ENCODE measurements at places on chromosomes 7 and 10.

- DNase-seq: no peak
These were observed 186.4 kb downstream of the PDE1C start for GRCh38 chr7:31883761-31884164.

GRCh38 chr10:36634916-36635315, 490.5 kb upstream of the ANKRD30A start:
- DNase-seq: no peak

DNA sequence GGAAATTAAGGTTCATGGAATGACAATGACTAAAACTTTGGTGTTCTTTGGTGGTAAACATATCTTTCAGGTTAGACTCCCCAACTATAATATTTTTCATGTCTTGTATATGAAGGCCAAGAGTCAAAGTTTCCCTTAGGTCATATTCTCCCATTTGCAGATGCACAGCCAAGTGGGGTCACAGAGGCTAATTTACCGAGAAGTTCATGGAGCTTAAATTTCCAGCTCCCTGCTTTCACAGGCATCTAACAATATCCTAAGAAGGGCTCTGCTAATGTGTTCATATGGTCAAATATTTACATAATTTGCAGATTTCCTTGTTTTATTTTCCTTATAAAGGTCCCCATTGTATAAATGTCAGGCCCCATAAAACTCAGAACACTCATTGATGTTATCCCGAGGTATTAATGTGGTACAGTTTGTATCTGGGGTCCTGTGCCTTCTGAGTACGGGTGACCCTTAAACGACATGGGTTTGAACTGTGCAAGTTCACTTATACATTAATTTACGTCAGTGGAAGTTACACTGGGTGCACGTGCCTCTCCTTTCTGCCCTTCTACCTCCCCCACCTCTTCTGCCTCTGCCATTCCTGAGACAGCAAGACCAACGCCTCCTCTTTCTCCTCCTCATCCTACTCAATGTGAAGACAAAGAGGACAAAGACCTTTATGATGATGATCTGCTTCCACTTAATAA, 185.9 kb upstream of the HPS1 start:
- no peak for DNase-seq

DNA sequence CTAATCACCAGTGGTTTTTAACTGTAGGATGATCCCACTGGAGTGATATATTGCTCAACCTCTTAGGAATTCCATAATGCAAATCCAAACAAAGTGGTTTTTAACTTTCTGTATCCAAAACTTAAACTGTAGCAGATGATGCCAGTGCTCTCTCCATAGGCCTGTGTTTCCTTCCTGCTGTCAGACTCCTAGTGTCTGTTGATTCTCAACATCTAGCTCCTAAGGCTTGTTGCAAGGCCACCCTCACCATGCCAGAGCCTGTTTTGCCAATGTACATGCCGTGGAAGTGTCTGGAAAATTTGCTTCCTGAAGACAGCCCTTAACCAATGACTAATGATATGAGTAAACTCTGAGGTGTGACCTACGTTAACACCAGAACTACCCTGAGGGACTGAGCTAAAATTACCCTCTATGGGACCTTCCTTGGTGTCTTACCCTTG, 39.3 kb downstream of the C1GALT1 start:
- DNase-seq: no peak

GRCh38 chr7:39949971-39950472, at the start of gene CDK13:
Gene CDK13 (plus strand): TSS chr7:39950256. CDS start chr7:39950642, 386 bp downstream.
- peak; percentile 73 for DNase-seq

DNA sequence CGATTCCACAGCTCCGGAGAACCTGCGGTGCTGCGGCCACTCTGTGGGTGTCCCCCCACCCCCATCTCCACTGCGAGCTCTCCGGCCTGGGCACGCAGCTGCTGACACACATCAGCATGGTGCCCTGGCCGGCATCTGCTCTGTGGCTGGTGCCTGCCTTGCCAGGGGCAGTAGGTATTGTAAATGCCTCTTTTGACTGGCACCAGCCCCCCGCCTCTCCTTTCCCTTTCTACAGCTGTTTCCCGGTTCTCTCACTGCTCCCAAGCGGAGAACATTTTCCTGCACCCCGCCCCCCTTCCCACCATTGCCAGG, 357.1 kb upstream of the ZNF32 start:
- DNase-seq: no peak

GRCh38 chr10:118958559-118958958, 71.0 kb upstream of the NANOS1 start:
- DNase-seq: no peak

- DNase-seq: no peak
These were observed 856.4 kb downstream of the LRMDA start for GRCh38 chr10:76287856-76288255.

DNA sequence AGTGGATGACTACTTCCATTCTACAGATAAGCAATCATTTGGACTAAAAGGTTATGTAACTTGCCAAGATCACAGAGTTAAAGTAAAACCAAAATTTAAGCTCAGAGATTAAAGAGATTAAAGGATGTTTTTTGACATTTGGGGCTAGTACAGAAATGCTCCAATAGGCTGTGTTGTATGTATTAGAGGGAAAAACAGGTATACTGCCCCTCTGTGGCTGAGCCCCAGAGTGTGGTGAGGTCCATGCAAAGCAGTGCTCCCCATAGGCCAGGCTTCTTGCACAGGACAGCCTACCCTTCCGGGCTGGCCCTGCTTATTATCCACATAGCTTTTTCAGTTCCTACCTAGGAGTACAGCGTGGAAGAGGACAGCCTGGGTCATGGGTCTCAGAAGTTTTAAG, 322.8 kb downstream of the POM121L12 start:
- no peak for DNase-seq

- DNase-seq: no peak
These were observed 138.5 kb downstream of the PLXNA4 start for GRCh38 chr7:132437730-132438129.

DNA sequence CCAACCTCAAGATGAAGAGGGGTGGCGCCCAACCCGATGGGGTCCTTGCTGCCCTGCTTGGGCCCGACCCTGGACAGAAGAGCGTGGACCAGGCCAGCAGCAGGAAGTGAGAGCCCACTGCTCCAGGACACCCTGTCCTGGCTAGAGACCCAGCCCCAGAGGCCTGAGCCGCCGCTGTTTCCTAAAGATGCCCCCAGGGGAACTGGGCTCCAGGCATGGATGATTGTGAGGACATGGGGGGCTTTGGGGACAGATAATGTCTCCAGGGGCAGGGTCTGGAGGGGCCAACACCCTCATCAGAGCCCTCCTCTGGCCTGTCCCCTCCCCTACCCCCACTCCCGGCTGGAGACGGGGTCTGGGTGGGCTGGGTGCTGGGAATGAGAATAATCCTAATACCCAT, 71.7 kb downstream of the MYL10 start:
- no peak for DNase-seq

DNA sequence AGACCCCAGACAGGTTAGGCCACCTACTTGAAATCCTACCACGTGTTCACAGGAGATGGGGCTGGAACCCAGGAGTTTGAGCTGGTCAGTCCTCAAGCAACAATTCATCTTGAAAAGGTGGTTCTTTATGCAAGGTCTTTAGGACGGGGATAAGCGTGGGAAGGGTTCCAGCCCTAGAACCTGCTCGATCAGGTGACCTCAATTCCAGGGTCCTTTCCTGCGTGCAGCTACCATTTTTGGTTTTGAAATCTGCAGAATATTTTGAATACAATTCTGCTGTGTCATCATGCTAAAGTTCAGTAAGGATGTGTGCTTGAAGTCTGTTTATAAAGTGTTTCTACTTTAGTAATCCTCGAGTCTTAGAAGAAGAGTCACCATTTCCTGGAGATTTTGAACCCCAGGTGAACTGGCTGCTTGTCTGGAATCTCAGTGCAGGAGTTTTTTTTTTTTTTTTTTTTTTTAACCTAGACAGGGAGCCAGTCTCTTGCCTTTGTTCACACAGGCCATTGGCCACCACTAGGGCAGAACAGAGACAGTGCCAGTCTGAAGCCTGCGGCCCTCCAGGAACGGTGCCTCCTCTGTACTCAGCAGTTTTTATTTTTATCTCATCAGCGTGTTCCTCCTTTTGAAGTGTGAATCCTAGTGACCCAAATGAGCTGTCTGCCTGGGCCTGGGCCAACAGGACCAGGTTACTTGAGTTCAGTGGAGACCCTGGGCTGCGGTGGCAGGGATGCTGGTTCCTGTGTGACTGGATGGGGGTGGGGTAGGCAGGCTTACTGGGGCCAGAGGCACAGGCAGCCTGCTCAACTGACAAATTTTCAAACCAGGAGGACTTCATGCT, 54.6 kb downstream of the EEPD1 start:
- no peak for DNase-seq

DNA sequence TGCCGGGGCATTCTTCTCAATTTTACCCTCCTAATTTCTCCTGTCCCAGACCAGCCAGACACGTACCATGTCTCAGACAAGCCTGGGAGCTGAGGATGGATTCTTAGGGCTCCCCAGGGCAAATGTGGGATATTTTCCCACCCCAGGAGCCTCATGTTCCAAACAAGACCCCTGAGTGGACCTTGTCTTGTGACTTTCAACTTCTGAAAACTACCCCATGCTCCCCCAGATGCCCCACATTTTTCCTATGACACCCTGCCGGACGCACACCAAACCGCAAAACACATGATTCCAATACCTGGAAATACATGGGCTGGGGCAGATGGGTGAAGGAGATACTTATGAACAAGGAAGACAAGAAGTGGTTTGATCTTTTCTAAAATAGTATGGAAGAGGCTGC, 874 bp downstream of the GIMAP5 start:
- no peak for DNase-seq

GRCh38 chr7:94276795-94277194, 117.9 kb upstream of the COL1A2 start:
- no peak for DNase-seq

GRCh38 chr7:75033064-75033463, 40.5 kb downstream of the RCC1L start:
- no peak for DNase-seq

DNA sequence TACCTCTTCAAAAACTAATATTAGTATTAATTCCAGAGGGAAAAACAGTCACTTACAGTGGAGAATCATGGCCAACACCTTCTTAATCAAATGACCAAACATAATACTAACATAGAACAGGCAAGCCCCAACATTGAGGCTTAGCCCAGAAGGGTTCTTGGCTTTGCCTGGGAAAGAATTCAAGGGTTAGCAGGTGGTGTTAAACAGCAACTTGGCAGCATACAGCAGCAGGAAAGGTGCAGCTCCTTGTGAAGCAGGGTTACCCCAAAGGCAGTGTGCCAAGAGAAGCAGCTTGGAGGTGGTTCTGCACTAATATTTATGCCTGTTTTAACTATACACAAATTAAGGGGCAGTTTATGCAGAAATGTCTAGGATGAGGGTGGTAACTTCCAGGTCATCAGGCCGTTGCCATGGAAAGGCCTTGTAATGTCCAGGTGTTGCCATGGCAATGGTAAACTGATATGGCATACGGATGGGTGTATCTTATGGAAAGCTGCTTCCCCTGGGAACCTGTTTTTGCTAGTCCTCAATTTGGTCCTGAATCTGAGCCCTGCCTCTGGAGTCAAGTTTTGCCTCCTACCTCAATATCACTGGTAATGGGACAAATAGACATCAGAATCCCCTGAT, 27.2 kb upstream of the BEND7 start:
- no peak for DNase-seq

GRCh38 chr7:6648815-6649104, 11.6 kb downstream of the ZNF316 start:
- no peak for DNase-seq

DNA sequence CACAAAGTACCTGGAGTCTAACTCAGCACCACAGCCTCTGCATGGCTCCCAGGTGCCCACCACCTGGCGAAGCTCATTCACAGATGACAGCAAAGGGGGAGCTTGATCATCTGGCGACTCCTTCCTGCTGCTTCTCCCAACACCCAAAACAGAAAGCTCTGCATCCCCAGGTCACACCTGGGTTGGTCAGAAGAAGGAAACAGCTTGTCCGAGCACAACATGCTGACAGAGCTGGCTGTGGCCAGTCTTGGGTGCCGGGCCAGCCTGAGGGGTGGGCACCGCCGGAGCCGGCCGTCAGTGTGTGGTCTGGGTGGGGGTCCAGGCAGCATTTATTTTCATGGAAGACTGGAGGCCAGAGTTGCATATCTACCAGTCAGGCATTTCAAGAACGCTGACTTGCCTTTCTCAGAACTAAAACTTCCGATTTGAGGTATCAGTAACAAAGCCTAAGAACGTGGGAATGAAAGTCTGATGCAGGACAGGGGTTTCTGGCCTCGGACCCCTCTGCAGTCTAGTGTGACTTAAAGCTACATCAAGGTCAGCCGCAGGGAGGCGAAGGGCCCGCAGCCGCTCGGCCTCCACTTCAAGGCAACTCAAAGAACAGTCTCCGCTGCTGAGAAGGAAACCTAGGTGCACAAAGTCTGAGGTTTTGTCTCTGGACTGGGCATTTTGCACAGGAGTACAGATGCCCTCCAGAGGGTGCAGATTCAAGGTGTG, 109.6 kb downstream of the CYTH3 start:
- DNase-seq: no peak

- no peak for DNase-seq
These were observed 134.3 kb downstream of the TAX1BP1 start for GRCh38 chr7:27873981-27874957.

DNA sequence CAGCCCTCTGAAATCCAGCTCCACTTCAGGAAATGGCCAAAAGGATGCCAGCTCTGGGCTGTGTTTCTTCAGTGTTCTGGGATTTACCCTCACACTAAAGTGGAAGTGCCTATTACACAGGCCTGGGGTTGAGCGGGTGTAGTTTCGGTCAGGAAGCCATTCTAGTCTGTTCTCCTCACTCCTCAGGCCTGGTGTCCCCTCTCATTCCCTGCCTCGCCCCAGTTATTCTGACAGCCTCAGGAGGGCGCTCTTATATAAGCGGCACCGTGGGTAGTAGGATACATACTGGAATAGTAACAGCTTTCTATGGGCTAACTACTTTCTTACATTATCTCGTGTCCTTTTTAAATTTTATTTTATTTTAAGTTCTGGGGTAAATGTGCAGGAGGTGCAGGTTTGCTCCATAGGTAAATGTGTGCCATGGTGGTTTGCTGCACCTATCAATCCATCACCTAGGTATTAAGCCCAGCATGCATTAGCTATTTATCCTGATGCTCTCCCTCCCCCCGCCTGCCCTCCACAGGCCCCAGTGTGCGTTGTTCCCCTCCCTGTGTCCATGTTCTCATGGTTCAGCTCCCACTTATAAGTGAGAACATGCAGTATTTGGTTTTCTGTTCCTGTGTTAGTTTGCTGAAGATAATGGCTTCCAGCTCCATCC, 12.2 kb upstream of the LGI1 start:
- DNase-seq: no peak

GRCh38 chr7:157861551-157861950, 524.7 kb downstream of the DNAJB6 start:
- no peak for DNase-seq
